ENCODE measurements at places on chromosomes 13 and 19.

DNA sequence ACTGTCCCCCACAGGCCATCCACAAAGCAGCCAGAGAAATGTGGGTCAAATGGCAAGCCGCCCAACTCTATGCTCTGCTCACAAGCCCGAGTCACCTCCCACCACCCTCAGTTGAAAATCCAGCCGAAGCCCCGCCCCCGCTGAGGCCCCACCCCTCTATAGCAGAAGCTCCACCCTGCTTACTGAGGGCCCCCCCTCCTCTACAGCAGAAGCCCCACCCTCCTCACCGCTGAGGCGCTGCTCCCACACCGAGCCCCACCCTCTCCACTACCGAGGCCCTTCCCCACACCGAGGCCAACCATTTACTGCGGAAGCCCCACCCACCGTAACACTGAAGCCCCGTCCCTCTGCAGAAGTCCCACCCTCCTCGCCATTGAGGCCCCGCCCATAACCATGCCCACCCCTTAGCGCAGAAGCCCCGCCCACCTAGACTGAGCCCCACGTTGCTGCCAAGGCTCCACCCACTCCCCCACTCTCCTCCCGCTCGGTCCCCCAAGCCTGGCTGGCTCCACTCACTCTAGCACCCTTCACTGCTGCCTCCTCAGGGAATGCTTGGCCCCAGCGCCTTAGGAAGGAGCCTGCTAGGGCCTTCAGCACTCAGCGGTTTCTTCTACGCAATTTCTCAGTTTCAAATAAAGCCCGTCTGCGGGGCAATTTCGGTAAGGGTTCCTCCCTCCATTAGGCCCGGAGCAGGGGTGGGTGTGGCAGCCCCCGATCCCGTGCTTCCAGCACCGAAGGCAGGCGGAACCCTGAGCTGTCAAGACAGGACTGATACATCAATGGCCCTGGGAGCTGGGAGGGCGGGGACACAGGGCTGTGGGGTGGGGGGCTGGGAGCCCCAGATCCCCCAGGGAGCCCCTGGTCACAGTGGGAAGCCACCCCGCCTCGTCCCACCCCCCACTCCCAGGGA, 9.0 kb upstream of the MYDGF start:
- no peak for DNase-seq

DNA sequence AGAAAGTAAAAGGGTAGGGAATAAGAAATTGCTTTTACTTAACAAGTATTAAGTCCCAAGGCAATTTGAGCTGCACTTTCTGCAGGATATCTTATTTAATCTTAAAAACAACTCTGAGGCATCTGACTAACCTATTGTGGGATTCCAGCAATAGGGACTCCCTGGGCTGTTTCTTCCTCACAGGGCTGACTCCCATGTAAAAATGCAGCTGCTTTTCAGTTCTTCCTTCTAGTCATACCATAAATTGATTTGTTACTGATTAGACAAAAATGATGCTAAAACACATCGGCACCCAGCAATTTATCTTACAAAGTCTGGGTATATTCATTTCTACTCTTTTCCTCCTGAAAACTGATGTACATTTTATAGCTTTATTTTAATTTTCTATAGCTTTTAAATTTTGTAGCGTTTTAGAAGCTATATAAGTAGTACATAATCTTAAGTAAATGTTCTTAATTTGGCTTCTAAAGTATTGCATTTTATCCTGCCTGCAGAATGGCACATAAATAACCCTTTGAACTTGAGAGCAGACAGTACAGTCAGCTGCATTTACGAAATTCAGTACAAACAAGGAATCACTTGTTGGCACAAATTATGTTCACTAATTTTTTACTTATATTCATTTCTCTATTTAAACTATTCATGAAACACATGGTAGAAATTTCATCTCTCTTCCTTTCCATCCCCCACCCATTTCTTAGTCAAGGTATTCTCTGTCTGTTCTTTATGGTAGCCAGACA, 102.4 kb upstream of the FRY start:
- no peak for DNase-seq

GRCh38 chr13:27151798-27152599, 19.6 kb downstream of the USP12 start:
- DNase-seq = no peak

- DNase-seq = no peak
These were observed 4.0 kb upstream of the DPF1 start for GRCh38 chr19:38228005-38228377.

- no peak for DNase-seq
These were observed 739.1 kb downstream of the DIAPH3 start for GRCh38 chr13:59424661-59425060.

DNA sequence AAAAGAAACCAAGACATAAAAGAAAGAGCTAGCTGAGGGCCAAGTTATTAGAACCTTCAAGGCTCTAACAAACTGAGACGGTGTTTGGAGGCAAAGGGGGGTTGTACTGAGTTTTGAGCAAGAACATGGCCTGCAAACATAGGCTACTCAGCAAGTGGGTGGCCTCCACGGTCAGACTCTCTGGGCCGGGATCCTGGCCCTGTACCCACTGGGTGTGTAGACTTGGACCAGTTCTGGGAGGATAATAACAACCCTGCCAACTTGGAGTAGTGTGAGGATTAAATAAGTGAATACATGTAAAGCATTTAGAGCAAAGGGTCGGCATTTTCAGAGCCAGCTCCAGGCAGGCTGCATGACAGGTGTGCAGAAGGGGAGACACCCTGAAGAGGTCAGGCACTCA, 56.1 kb upstream of the TNFRSF19 start:
- no peak for DNase-seq

GRCh38 chr13:28041031-28041461, 52.6 kb upstream of the URAD start:
- DNase-seq = no peak

DNA sequence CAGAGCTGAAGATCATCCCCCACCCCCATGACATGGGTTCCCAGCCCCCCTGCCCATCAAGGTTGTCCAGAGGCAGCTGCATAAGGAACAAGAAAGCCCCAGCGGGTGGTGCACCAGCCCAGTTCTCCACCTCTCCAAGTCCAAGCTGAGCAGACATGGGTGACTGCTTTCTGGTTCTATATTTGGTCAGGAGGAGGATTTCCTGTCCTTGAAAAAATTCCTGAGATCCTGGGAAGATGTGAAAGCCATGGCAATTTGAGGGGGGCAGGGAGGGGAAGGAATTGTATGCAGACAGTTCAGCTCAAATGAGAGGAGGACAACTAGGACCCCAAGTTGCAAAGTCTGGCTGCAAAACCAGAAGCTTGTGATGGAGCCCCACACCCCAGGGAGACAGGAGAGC, 55.4 kb upstream of the ADGRE5 start:
- DNase-seq = no peak

DNA sequence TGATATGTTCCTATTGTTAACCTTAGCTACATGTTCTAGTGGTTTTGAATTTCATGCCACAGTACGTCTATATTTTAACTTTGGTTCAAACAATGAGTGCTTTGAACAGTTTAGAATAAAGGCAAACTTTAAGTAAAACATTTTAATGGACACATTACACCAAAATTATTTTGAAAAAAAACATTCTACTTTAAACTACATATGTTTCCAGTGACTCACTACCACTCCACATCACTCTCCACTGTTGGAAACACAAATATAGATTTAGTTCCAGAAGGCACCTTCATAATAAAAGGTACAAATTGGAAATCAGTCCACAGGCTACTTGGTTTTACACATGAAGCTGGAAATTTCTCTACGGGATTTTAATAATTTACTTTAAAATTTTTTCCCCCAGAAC, 373.5 kb downstream of the MYO16 start:
- DNase-seq = no peak

GRCh38 chr13:50537029-50537428, 306.5 kb downstream of the DLEU7 start:
- DNase-seq = no peak

DNA sequence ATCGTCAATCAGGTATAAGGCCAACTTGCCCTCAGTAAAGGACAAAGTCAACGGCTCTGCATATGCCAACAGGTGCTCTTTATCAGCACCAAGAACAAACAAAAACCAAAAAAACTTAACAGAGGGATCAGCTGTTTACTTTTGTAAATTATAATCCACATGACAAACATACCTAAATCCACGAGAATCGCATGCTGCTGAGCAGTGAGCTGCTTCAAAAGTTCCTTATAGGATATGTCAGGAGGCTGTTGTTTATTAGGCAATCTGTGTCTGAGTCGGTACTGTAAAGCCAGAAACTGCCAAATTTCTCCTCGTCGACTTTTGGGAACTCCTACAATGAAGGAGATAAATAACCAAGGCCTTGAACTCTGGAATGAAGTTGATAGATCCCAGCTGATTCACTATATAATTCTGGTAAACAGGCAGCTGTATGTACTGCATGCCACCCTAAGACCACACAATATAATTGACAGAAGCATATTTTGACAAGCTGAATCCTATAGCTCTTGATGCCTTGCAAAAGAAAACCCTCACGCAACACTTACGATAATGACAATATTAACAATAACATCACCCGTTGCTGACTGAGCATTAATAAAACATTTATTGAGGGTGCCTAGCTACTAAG, 179.8 kb downstream of the TBC1D4 start:
- no peak for DNase-seq

GRCh38 chr19:13097033-13097462, 5.6 kb downstream of the LYL1 start:
- DNase-seq = no peak

DNA sequence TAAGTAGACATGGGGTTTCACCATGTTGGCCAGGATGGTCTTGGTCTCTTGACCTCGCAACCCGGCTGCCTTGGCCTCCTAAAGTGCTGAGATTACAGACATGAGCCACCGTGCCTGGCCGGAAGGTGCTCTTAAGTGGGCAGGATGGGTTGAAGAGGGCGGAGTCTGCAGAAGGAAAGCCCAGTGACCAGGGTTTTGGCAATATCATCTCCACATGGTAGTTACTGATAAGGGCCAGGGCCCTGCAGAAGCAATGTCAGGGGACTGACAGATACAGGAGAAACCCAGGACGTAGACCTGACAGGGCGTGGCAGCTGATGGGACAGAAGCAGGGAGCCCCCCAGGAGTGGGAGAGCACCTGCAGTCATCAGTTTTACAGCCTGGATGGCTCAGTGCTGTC, 45.7 kb upstream of the RNF113B start:
- DNase-seq = no peak

DNA sequence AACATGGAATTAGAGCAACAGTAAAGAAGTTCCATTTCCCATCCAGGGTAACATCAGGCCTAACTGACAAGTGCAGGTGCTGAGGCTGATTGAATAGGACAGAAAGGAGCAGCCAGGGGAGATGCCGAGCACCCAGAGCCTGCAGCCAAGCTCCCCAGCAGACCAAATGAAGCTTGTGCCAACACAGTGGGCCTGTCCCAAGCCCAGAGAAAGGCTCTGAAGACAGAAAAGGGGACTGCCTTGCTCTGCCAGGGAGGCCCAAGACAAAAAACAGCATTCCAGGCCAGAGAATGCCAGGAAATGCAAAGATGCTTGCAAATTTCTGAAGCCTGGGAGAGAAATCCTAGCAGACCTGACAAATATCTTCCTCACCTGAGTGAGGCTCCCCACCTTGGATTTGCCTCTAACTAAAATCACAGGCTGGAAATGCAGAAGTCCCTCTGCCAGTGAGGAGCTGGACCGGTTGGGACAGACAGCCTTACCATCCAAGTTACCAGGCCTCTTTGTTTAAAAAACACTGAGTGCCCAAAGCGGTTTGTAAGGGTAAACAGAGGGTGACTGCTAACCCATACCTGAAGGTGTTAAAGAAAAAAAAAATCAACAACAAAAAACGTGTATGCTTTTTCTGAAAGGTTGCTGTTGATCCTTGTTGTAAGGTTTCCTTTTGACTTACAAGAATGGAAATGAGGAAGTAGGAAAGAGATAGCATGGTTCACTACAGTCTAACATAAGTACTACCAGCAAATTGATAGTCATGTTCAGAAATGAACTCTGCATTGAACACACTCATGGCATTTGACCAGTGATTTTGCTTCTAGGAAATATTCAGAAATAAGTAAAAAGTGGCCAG, 11.8 kb upstream of the HMGB1 start:
- DNase-seq = no peak

DNA sequence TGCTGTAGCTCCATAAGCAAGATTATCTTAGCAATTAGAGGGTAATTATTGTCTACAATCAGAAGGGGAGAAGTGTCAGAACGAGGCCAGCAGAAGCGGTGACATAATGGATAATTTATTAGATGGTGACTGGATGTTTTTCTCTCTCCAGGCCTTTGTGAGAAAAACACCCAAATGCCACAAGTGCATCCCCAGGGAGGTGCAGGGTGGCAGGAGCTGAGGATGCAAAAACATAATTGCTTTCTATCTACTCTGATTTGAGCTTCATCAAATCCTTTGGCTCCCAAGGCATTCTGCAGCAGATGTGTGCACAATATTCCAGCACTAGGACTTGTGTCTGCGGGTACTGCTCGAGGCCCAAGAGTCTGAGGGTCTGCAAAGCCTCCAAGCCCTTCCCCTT, 220.1 kb upstream of the SERP2 start:
- DNase-seq = no peak

DNA sequence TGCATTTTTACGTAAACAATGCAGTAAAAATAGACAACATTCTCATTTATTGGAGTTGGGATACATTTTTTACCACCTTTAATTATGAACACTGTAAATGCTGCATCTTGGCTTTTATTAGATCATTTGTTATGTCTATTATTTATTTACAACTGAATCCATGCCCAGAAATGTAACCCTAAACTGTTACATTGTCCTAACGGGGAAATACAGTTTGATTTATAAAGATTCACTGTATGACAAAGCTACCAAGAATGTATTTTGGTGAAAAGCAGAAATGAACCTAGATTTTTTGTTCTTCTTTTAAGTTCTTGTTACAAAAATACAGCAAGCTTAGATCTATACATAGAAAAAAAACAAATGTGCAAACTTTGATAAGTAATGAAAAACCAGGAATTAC, 1.1 kb downstream of the METTL21C start:
- no peak for DNase-seq

GRCh38 chr19:16417660-16418596, 53.8 kb downstream of the EPS15L1 start:
- DNase-seq = no peak

GRCh38 chr13:30396434-30397075, 25.7 kb upstream of the UBE2L5 start:
- DNase-seq = no peak

GRCh38 chr19:55146705-55147273, 2.2 kb downstream of the TNNT1 start:
- DNase-seq = no peak

DNA sequence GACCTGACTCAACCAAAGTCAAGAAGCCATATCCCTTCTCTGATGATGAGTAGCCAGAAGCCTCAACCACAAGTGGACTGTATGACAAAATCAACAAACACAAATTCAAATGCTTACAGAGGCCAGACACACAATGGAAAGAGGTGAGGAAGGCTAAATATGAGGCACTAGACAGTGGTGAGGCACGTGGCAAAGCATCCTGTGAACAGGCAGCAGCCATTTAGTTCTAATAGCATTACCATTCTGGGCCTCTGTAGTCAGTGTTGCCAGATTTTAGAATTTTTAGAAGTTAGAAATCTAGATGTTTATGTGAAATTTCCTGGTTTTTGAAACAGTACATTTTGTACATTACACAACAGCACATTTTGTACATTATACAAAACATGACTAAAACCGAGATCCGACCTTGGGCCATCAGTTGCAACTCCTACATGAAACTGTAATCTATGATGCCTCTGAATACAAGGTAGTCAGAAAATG, 403.3 kb downstream of the COG6 start:
- no peak for DNase-seq

Measured in vagina (tissue), 2 donors.